T1000 (cell line): ENCODE measurements at places on chromosomes 2 and 18.

GRCh38 chr2:120279708-120280107 is 27.1 kb downstream of the RALB start:
- no peak for DNase-seq

DNA sequence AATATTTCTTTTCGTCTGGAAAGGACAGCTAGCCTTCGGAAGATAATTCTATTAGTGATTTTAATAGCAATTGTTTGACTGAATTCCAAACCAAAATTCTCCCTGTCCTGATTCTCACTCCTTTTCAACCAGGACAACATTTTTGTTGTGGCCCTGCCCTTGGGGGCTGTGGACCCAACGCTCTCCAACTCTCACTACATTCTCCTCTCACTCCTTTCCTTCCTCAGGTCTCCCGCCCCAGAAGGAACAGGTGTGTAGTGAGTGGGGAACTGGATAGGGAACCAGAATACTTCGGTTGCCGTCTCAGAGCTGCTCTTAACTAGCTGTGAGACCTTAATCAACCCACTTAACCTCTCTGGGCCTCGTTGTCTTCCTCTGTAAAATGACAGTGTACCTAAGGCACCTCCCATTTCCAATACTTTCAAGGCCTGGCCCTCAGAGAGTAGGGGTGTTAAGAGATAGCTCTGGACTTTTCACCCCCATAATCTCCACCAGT is 638 bp upstream of the ADD2 start:
- DNase-seq = no peak

- DNase-seq = no peak
These were observed 1.3 kb downstream of the HDAC4 start for GRCh38 chr2:239399433-239399920.

DNA sequence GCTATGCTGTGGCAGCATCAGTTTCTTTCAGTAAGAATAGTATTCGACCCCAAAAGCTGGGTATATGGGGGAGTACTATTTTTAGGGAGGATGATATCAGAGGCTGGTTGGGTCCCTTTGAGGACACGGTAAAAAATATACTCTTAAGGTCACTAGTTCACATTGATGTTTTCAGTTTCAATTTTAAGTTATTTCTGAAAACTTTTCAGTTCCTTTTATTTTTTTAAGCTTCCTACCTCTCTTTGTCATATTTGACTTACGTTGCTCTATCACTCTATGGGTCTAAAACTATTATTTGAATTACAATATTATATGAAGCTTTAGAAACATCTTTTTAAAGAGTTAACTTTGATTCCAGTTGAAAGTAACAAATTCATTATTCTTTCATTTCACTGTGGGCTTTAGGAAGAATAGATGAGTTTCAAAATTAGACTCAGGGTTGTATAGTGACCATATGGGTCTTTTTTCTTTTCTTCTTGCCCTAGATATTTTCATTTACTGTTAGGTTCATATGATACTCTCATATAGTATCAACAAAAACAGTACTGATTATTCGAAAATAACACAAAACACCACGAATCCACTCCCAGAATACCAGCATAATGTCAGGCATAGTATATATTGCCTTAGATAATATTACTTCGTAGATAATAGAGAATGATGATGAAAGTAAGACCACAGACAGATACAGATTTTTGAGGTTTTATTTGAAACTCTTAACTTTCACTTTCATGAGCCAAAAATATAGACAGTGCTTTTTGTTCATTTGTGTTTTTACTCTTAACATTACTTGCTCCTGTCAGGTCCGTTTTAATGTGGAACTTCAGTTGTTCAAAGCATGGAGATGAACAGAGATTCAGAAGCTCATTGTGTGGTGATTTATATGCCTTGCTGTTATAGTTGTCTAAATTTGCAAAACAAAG is 9.8 kb downstream of the RMDN2 start:
- DNase-seq = no peak

DNA sequence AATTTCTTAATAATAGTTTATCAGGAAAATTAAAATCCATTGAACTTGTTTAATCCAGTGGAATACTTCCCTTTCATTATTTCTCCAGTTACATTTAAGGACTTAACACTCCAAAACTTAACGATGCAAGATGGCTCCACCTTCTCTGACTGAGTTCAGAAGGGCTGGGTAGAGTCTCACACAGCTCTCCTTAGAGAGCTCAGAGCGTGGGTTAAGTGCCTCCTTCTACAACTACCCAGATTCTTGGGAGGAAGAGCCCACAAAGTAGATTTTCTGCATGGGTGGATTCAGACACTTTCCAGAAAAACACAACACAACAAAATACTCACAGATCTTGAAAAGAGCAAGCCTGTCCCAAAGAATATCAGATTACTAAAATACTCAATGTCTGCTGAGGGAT is 130.6 kb downstream of the THADA start:
- no peak for DNase-seq

DNA sequence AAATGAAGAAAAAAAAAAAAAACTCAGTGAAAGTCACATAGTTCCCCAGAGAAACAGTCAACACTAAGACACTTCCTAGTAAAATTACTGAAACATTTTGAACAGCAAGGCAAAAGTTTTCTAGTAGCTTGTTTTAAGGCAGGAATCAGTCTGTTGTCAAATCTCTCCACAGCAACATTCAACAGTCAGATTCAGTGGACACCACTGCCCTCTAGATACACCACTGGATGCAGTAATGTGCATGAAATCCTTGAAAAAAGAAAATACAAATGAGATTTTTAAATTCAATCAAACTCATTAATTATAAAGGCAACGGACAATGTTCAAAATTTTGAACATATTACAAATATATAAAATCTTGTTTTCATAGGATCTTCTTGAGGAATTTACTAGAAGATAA is 46.4 kb downstream of the GRB14 start:
- DNase-seq = no peak

GRCh38 chr18:23350188-23350587 is 102.9 kb upstream of the RIOK3 start:
- DNase-seq = no peak

GRCh38 chr18:48133671-48134251 is 203.3 kb upstream of the SMAD2 start:
- no peak for DNase-seq

- DNase-seq = no peak
These were observed 74.2 kb upstream of the GALNT3 start for GRCh38 chr2:165868211-165868610.

DNA sequence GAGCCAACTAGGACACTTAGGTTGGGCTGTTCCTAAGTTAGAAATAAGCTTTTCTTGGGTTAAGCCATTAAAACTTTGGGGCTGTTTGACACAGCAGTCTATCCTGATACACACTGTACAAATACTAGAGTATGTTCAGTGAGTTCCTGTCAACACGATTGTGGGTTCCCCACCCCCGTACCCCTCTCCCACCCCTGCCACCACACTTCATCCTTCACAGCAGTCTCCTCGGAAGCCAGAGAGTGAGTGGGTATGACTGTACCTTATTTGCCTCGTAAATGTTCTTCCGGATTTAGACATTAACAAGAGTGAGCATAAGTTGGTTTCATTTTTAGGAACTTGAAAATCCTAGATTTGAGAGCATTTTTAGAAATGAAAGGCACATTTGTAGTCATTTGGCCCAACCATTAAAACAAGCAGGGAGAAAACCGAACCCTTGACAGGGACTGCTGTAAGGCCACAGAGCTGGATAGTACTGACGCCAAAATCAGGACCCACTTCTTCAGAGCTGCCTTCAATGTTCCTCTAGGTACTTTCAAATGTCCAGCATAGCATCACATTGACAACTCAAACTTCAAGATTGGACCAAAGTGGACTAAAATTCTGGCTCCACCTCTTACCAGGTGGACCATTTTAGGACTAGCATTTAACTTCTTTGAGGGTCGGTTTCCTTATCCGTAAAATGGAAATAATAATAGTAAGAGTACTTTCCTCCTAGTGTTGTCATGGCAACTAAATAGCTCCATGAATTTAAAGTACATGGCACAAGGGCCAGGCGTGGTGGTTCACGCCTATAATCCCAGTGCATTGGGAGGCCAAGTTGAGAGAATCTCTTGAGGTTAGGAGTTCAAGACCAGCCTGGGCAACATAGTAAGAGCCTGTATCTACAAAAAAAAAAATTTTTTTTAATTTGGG is 166.3 kb upstream of the SERTAD2 start:
- no peak for DNase-seq

- peak; percentile 4 for DNase-seq
These were observed 7.8 kb downstream of the CCDC85A start for GRCh38 chr2:56191617-56192016.

DNA sequence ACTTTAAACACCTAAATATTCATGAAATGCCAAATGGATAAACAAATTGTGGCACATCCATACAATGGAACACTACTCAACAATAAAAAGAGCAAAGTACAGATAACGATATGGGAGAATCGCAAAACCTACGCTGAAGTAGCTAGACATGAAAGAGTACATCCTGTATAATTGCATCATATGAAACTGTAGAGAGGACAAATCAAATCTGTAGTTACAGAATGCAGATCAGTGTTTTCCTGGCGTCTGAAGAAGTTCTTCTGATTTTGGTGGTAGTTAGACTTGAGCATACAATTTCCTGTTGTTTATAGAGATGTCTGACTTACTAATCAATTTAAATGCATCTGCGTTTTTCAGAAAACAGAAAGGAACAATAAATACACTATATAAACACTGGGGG is 394.4 kb downstream of the SOCS6 start:
- no peak for DNase-seq

GRCh38 chr2:28250006-28250405 is 142.7 kb upstream of the FOSL2 start:
- peak; percentile 74 for DNase-seq

GRCh38 chr18:62773691-62774090 is 58.4 kb downstream of the PHLPP1 start:
- DNase-seq = no peak

DNA sequence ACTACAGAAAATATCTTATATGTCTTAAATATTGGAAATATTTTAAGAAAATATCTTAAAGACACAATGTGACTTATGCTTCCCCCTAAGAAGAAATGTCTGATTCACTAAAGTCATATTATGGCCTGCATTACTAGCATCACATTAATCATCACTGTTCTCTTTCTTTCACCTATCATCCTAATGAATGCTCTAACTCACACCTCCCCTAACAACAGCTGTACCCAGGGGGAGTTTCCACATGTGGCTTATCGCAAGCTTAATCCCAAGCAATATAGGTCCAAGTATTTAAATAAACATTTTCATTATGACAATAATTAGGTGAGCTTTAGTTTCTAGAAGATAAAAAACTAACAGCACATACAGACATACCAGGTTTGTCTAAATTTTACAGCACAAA is 39.6 kb downstream of the REV1 start:
- no peak for DNase-seq

- no peak for DNase-seq
These were observed 55.2 kb upstream of the COBLL1 start for GRCh38 chr2:164896634-164897355.

- no peak for DNase-seq
These were observed 19.0 kb downstream of the OSBPL1A start for GRCh38 chr18:24378598-24378997.

- DNase-seq = no peak
These were observed 219.6 kb downstream of the PDE1A start for GRCh38 chr2:182207049-182207746.

- DNase-seq = no peak
These were observed 1.0 kb upstream of the PPP4R3B start for GRCh38 chr2:55618275-55619055.

DNA sequence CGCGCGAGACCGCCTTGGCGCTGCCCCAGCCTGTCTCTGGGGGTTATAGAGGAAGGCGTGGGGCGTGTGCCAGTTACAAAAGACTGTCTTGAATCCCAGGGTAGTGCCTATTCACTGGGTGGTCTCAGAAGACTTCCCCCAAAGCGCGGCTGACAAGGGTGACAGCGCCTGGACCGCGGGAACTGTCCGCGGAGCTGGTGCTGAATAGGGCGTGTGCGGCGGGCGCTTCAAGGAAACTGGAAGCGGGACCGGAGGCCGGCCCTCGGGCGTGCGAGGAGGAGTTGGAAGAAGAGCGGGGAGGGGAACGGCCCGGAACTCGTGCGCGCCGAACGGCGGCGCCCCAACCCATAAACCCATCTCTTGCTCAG is 2.3 kb downstream of the EGR4 start:
- peak; percentile 6 for DNase-seq

- DNase-seq = no peak
These were observed 1.3 kb downstream of the DUSP28 start for GRCh38 chr2:240561325-240561971.

DNA sequence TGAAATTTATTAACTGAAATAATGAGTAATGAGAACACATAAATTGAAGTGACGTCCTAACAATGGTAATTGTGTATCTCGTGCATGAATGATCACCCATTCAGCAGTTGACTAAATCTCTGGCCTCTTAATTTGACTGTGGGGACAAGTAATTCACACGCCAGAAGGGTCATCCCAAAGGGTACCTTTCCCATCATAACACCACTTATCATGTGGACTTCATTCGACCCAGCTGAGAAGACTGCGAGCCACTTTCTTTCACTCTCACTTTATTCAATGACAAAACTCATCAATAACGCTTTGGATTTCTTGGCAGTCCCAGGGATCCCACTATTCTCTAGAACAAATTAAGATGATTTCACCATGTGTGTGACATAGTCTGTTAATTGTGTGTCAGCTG is 62.7 kb upstream of the LYPD1 start:
- DNase-seq = no peak

DNA sequence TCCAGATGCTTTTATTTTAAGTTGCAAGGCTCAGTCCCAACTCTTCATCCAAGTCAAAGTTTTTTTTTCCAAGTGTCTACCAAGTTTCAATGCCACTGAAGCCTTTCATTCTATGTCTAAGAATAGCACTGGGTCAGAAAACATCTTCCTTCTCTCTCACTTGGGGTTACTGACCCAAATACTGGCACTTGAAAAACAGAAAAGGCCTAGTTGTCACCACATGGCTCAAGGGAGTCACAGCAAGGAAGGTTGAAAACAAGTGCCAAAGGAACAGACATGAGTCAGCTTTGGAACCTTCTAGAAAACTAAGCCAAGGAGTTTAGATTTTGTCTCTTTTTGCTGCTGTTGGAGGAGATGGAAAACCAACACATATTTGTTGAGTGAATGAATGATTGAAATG is 146.5 kb downstream of the COPS8 start:
- no peak for DNase-seq

- DNase-seq = peak; percentile 76
These were observed 1375.4 kb upstream of the CELF4 start for GRCh38 chr18:38940863-38941531.

DNA sequence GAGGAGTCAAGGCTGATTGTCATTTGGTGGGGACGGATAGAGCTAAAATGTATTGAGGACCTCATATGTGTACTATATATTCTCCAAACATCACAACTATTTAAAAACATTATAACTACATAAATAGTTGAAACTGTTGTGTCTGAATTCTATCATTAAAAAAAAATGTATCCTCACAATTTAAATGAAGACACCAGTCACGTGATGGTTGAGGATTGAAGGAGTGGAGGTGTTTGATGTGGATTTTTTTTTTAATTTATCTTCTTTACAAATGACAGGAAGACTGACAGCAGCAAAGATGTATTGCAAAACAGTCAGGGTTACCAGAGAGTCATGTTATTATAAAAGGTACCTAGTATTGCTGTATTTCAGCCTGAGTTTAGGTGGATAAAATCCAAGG is 30.0 kb downstream of the GNAL start:
- no peak for DNase-seq
